ENCODE measurements at places on chromosomes 7 and 10.
A peak's percentile ranks its signal among the peaks of the same experiment; 100 is the strongest.

- DNase-seq: peak; percentile 93
Measured at GRCh38 chr10:46520941-46521340, 35.5 kb downstream of the GPRIN2 start.

- peak; percentile 15 for DNase-seq
Measured at GRCh38 chr7:145082366-145083161, 246.7 kb upstream of the TPK1 start.

- DNase-seq: no peak
Measured at GRCh38 chr10:50347394-50347802, 96.1 kb upstream of the ASAH2 start.

DNA sequence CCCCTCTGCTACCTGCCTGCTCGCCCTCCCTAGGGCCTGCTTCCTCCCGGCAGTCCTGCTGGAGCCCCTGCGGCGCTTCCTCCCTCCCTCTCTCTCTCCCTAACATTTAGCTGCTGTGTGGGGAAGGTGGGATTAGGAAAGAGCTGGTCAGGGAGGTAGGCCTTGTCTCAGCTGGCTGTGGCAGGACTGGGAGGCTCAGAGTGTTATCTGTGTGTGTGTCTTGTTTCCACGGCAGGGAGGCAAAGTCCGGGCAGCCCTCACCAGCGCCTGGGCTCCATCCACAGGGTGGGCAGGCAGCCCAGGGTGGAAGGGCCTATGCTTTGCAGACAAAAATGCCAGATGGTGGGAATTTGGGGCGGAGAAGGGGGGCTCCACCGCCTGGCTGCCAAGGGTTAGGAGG, 105.7 kb downstream of the RPS24 start:
- DNase-seq: no peak

GRCh38 chr7:45359776-45360175, 202.2 kb downstream of the RAMP3 start:
- peak; percentile 12 for DNase-seq

DNA sequence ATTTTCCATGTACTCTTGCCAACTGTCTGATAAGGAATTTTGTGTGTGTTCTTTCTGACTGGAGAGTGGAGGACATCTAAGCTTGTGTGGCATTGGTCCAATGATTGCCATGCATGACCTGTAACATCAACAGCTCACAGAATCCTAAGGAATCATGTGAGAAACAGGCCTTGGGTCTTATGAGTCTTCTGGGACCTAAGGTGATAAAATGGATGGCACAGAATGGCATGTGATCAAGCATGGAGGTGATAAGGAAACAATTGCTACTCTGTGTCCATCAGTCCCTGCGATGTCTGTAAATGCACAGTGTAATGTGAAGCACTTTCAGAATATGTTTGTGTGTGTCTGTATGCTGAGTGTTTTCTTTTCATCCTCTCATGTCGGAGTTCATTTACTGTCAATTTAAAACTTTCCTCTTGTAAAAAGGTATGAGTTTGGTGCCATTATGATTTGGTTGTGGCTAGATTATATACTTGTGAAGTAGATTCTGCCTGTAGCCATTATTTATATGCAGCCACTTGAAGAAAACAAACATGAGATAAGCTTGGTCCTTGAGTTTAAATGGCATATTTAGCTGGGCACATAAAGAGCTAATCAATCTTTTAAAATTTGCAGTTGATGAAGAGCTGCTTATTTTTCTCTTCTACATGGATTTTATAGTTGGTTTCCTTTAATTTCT, 127.5 kb downstream of the VPS50 start:
- DNase-seq: no peak

DNA sequence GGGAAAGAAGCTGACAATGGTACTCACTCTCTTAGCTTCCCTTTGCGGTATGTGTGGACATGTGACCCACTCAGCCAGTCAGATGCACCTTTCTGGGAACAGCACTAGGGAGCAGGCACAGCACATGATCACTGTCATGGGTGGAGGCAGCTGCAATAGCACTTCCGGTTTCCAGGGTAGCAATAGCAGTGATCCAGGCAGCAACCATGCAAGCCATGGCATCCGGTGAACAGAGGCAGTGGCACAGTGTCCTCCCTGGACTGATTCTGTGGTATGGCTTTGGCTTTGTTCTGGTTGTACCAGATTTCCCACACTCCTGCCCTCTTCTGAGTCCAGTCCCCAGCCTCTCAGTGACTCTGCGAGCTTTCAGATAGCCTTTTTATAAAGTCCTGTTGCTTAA, 86.8 kb upstream of the NAMPT start:
- DNase-seq: no peak

GRCh38 chr7:116161728-116162127, 48.6 kb upstream of the TES start:
- peak; percentile 35 for DNase-seq

DNA sequence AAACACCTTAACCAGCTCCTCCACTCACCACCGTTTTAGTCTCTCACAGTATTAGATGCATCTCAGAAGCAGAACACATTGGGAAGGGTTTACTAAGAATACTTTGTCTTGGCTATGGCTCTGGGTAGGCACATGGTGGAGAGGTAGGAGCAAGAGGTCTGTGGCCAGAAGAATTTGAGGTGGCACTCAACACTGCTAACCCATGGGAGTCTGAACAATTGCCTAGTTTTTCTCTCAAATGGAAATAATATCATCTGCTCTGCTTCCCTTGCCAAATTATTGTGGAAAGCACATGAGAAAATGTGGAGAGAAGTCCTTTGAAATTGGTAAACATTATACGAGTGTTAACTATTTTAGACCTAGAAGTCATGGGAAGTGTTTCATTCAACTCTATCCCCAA, 214.3 kb downstream of the SKAP2 start:
- DNase-seq: no peak

GRCh38 chr10:79003183-79004100, 65.3 kb upstream of the ZMIZ1 start:
- DNase-seq: no peak

DNA sequence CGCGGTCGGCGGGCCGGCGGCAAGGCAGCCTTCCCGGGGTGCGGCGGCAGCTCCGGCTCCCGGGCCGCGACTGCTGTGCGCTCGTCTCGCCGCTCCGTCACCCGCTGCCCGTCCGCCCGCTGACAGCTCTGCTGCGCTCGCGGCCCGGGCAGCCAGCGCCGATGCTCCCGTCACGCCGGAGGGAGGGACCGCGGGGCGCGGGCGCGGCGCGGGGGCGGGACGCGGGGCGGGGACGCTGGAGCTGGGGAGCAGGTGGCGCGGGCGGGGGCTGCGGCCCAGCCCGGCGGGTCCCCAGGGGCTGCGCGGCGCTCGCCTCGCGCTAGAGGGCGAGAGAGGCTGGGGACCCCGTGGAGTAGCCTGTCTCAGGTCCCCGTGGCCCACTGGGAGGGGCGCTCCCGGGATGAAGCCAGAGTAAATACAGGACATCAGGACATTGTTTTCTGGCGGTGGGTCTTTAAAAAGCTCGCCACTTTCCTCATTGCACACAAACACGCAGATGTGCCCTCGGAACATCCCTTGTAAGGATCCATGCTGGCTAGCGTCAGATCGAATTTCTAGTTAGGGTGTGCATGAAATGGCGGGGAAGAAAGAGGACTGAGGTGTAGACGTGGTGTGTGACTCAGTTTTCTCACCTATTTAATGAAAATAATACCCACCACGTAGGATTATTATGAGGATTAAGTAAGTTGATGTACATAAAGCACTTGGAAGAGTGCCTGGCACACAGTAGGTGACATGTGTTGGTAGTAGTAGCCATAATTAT, at the start of gene ELAPOR2:
Gene ELAPOR2 (minus strand): TSS at position 130 of the 763 bp plus-strand sequence. CDS start 141 bp downstream, outside the sequence.
- peak; percentile 33 for DNase-seq

DNA sequence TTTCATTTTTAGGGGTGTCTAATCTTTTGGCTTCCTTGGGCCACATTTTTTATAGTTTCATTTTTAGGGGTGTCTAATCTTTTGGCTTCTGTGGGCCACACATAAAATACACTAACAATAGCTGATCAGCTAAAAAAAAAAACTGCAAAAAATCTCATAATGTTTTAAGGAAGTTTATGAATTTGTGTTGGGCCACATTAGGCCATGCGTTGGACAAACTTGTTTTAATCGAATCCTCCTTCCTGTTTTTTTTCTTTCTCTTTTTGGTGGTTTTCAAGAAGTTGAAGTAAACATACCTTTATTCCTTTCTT, 37.4 kb downstream of the ZNRF2 start:
- no peak for DNase-seq

DNA sequence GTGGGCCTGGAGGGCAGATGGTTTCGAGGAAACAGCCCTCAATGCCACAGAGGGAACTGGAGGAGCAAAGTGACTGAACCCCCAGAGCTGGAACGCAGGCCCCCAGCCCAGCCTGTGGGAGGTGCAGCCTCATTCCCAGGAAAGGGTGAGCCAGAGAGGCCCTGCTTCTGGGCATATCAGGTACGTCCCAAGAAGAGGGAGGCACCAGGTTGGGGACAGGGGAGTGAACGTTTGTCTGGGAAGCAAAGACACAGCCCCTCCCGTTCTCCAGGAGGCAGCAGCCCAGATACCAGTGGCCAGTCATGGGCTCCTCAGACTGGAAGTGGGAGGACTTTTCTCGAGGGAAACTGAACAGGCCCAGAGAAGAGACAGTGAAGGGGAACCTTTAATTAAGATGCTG, 74.3 kb upstream of the RET start:
- DNase-seq: no peak

- peak; percentile 46 for DNase-seq
Measured at GRCh38 chr7:1668396-1669063, 1.5 kb upstream of the ELFN1 start.

- no peak for DNase-seq
Measured at GRCh38 chr7:102147008-102147407, 139.7 kb upstream of the SH2B2 start.

DNA sequence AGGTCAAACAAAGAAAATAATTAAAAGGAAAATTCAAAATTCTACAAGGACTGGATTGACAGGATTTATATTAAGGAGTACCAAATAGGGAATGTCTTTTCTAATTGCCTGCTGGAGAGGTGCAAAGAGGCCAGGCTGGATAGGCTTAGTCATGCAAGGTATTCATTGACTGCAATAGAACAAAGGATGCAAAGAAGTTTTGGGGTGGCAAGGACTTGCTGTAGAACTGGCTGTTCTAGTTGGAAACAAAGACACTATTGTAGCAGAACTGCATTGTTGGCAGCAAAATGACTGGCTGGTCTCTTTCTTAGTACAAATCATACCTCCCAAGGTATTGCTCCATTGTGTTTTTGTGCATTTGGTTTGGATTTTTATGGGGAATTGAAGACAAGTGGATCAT, 10.1 kb downstream of the ITGB8 start:
- DNase-seq: no peak

DNA sequence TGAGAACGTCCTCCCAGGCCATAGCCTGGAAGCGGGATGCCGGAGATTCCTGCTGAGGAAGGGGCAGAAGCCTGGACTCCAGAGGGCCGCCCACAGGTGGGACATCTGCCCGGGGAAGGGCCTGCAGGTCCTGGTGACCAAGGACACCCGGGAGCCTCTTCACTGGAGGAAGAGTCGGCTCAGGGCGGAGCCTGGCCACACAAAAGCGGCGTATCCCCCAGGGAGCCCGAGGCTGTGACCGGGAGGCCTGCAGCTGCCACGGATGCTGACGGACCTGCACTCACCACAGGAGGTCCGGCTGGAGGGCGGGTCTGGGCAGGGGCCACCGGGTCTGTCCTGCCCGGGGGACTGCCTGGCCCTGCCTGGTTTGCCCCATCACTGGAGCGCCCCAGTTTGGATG, 15.5 kb upstream of the ADGRA1 start:
- no peak for DNase-seq

DNA sequence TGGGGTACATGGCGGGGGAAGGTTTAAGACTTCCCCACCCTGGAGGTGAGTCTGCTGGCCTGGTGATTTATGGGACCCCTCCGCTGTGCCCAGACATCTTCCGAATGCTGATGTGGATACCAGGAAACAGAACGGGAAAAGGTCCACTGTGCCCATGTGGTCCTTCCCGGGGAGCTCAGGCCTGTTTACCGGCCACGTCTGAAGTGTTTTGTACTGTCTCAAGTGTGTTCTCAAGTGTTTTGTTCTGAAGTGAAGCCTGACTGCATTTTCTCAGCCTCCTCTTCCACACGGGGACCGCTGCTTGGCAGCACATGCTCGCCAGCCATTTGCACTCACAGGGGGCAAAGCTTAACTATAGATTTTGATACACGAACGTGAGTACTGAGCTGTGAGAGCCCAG, 127.2 kb downstream of the TEX36 start:
- no peak for DNase-seq

DNA sequence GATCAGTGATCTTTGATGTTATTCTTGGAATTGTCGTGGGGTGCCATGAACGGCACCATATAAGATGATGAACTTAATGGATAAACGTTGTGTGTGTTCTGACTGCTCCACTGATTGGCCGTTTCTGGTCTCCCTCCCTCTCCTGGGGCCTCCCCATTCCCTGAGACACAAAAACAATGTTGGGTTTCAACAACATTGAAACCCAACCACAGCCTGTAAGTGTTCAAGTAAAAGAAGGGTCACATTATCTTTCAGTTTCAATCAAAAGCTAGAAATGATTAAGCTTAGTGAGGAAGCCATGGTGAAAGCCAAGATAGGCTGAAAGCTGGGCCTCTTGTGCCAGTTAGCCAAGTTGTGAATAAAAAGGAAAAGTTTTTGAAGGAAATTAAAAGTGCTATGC, 19.5 kb downstream of the EN2 start:
- DNase-seq: no peak

DNA sequence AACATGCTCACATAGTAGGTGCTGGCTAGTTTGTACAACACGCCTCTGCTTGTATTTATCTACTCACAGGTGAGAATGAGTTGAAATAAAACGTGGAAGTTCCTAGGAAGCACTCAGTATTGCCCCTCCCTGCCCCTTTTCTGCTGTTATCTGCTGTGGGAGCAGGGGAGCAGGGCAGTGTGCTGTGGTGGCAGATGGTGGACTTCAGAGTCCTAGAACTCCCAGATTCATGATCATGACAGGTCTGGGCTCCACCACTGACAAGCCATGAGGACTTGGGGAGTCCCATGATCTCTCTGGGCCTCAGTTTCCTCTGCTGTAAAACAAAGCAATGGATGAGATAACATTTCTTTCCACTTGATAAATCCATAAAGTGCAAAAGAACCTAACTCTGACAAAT, 11.6 kb upstream of the PRKCQ start:
- DNase-seq: no peak

DNA sequence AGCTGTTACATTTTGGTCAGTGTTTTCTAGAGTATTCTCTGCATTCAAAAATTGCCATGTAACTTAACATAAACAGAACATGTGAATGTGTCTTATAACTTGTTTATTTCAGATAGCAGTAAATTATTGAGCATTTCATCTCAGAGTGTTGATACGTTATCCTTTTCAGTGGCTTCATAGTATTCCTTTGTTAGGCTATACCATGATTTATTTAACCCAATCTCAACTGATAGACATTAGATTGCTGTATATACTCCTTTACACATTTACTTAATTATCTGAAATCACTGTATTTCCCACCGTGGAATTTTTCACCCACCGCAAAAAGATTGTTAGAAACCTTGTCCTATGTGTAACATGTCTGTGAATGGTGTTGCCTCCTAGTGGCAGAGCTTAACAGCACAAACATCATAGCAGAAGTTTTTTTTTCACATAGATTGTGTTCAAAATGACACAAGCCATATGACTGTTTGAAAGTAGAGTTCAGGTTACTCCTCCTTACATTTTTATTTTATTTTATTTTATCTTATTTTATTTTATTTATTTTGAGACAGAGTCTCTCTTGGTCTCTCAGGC, 21.4 kb downstream of the SLF2 start:
- peak; percentile 15 for DNase-seq

Measured in M059J (cell line).